Esophagus muscularis mucosa (tissue), 4 donors: ENCODE measurements at places on chromosomes 4 and X.

GRCh38 chrX:131745942-131746489 is 202.1 kb downstream of the OR13H1 start:
- no peak for DNase-seq

DNA sequence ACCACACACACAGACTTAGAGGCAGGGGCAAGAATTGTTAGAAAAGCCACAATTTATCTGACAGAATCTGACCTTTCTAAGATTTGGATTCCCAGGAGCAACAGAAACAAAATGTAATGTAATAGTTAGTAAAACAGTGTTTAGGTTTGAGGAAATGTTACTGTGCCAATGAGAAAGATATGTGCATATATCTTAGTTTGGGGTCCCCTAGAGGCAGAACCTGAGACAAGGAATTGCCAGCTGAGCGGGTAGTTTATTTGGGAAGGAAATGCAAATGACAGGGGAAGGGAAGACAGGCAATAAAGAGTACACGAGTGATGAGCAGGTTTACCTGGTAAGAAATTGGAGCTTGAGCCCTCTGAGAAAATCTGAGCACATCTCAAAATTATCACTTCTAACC is 31.3 kb upstream of the DDX53 start:
- DNase-seq: no peak

GRCh38 chr4:40170588-40170987 is 26.2 kb upstream of the RHOH start:
- no peak for DNase-seq

DNA sequence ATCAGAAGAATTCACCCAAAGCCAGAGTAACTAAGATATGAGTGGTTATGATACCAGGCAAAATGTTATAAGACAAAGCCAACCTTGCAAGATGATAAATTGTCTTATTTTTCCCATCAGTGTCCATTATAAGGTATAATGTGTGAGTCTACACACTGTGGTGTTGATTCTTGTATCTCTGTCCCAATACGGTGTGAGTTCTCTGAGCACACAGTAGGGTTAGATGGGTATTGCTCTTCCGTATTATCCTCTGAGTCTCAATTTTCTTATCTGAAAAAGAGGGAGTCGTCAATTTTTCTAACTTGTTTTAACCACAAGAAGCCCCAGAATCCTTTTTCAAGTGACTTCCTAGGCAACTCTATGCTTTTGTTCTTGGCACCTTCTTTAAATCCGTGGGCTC is 69.9 kb downstream of the HMGB2 start:
- no peak for DNase-seq

- no peak for DNase-seq
Observed at GRCh38 chrX:42524379-42524778, 253.6 kb downstream of the PPP1R2C start.

DNA sequence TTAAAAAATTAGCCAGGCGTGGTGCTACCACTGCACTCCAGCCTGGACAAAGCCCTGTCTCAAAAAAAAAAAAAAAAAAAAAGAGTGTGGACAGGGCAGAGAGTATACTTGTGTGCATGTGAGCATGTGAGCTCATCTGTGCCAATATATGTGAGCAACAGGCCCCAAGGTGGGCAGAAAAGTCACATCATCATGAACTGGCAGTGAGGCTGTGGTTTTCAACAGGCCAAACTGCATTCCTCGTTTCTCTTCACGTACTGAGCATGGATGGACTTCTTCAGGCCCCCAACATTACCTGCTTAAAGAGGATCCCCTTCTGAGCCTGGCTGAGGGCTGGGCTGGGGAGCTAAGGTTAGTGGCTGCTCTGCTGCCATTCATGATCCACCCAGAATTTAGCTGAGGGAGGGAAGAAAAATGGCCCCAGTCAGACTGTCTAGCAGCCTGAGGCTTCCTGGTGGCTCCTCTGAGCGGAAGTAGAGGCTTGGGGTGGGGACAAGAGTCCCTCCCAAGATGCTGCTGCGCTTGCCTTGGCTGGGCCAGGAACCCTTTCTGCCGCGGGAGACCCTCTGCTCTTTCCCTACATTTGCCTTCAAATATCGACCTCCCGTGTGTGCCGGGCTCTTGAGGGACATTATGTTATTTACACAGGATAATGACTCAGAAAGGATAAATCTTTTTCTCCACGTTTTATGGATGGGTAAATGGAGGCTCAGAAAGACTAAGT is 55.0 kb downstream of the DIPK2B start:
- no peak for DNase-seq

GRCh38 chrX:42109428-42109827 is 186.1 kb upstream of the CASK start:
- DNase-seq: no peak

GRCh38 chr4:76897536-76898384 is at the start of gene SOWAHB:
SOWAHB (minus strand) TSS chr4:76898144; CDS start chr4:76897849, 295 bp downstream.
- DNase-seq: no peak

- no peak for DNase-seq
Observed at GRCh38 chrX:152861116-152861515, 30.3 kb downstream of the NSDHL start.

- no peak for DNase-seq
Observed at GRCh38 chr4:170248029-170248428, 158.3 kb upstream of the AADAT start.

- no peak for DNase-seq
Observed at GRCh38 chrX:34956916-34957315, 14.3 kb downstream of the FAM47B start.

GRCh38 chrX:136021160-136021559 is 35.9 kb downstream of the SLC9A6 start:
- no peak for DNase-seq

DNA sequence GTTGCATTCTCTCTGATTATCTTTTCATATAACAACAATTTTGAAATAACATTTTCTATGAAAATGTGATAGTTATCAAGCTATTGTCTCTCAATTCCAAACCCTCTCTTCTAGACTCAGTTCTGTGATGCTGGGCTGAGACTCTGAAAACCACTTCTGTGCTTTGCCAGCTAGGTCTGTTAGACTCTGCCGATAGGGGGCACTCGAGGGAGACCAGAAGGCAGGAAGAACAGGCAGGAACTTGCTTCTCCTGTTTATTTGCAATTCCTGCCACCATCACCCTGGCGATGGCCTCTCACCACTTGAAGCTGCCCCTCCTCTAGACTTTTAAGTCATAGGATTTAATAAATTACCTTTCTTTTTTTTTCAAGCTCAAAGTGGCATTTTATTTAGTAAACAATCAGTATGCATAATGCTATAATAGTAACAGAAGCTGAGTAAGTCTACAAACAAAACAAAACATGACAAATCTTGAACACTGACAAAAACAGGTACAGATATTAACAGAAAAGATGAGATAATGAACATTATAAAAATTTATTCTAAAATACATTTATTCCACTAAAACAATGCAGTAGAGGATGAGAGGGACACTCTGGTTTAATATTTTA is 49.7 kb downstream of the RASL11B start:
- no peak for DNase-seq

GRCh38 chrX:119429471-119429870 is 30.3 kb downstream of the SLC25A43 start:
- no peak for DNase-seq

GRCh38 chrX:17030092-17030491 is 83.6 kb downstream of the REPS2 start:
- DNase-seq: no peak

GRCh38 chr4:169253904-169254303 is 16.9 kb downstream of the SH3RF1 start:
- DNase-seq: no peak

- DNase-seq: no peak
Observed at GRCh38 chrX:109954333-109954732, 48.6 kb upstream of the TMEM164 start.

GRCh38 chr4:167100120-167100519 is 134.2 kb downstream of the SPOCK3 start:
- no peak for DNase-seq

GRCh38 chr4:89434364-89434988 is 126.9 kb upstream of the GPRIN3 start:
- no peak for DNase-seq

GRCh38 chr4:8283631-8284121 is 14.1 kb downstream of the HTRA3 start:
- DNase-seq: no peak

DNA sequence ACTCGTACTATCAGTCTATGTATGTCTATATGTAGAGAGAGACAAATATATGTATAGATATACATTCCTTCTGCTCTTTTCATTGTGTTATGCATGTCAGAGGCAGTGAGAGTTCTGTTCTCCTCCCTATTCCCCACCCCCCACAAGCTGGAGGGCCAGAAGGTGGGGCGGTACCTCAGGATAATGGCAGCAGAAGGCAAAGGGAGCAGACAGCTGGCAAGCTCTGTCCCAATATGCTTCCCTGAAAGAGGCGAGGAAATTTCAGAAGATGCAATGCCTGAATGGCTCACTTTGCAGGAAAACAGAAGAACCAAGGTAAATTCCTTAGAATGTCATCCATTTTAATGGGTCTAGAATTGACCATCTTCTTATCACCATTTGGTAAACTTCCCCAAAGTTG is 114.4 kb downstream of the NAA11 start:
- DNase-seq: no peak

- DNase-seq: no peak
Observed at GRCh38 chr4:169604131-169604900, 8.1 kb downstream of the NEK1 start.

- no peak for DNase-seq
Observed at GRCh38 chr4:81884986-81885385, 413.3 kb upstream of the RASGEF1B start.

DNA sequence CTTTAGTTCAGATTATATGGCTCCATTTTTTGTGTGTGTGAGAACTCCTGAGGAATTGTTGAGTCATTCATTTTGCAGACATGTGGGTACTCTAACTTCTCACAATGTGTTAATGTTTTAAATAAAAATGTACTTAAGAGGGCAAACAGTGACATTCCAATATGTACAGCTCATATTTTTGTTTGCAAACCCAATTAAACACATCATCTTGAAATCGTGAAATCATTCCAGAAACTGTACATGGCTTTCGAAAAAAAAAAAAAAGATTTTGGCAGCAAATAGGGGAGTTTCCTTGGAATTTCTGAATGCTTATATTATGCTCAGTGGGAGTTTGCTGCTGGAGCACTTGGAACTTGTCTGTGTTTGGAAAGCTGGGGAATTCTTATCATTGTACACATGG is 85.0 kb downstream of the HPGD start:
- no peak for DNase-seq

- no peak for DNase-seq
Observed at GRCh38 chr4:135934026-135934425, 1598.3 kb downstream of the PCDH18 start.

- DNase-seq: no peak
Observed at GRCh38 chr4:26916195-26916594, 55.6 kb downstream of the STIM2 start.

GRCh38 chrX:101685923-101686322 is 26.3 kb upstream of the ARMCX2 start:
- DNase-seq: no peak

GRCh38 chr4:154744341-154744926 is 634 bp downstream of the LRAT start:
- DNase-seq: no peak

GRCh38 chr4:153530284-153530999 is 64.3 kb downstream of the TMEM131L start:
- DNase-seq: peak; percentile 86

DNA sequence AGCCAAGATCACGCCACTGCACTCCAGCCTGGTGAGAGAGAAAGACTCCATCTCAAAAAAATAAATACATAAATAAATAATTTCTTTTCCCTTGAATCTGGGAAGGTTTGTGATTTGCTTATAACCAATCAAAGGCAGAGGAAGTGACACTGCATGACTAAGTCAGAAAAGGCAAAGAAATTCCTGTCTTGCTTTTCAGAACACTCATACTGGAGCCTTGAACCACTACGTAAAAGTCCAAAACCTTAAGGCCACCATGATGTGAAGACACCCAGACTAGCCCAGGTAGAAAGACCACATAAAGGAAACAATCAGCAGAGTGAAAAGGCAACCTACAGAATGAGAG is 36.6 kb downstream of the TMEM156 start:
- no peak for DNase-seq

GRCh38 chr4:180150818-180151217 is 2092.4 kb upstream of the TENM3 start:
- no peak for DNase-seq

DNA sequence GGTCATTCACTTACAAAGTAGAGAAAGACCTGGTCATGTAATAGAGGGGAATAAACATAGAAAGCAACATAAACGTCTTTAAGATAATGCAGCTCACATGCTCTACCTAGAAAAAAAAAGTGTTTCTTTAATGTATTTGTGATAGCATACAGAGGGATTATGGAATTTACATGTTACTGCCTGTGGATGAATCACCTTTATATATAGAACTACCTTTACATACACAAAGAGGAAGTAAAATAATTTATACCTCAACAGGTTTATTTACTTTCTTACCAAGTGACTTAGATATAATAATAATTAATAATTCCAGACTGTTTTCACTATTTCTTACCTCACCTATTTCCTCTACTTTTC is 81.5 kb downstream of the PPP3CA start:
- DNase-seq: no peak

DNA sequence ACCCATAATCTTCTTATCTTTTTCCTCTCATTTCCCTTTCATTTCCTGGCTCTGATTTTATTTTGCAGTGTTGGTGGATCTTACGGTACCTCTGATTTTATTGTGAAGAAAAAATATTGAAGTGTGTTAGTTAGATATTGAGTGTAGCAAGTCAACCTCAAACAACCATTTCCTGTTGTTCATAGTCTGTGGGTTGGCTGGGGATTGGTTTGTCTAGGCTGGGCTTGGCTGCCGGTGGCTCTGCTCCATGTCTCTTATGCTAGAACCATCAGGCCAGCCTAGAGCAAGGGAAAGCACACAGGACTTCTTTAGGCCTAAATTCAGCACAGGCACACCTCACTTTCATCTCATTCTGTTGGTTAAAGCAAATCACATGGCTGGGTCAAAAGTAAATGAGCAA is 383.1 kb upstream of the LCORL start:
- no peak for DNase-seq

DNA sequence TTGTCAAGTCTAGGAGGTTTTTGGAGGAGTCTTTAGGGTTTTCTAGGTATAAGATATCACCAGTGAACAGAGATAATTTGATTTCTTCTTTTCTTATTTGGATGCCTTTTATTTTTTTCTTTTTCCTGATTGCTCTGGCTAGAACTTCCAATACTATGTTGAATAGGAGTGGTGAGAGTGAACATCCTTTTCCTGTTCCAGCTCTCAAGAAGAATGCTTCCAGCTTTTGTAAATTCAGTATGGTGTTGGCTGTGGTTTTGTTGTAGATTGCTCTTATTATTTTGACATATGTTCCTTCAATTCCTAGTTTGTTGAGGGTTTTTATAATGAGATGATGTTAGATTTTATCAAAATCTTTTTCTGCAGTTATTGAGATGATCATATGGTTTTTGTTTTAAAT is 165.6 kb upstream of the WDFY3 start:
- DNase-seq: no peak

DNA sequence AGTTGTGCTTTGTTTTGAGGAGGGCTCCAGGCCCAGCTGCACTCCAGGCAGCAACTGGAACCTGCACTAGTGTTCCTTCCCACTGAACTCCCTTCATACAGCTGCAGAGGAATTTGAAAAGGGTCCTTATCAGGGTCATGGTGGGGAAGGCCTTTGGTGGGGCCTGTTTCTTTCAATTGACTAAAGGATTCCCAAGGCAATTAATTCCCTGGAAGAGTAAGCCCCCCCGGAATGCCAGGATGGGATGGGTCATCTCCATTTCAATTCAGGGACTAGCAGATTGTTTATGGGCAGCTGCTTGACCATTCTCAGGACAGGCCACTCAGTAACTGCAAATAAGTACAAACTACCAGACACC is 45.3 kb downstream of the TSC22D3 start:
- no peak for DNase-seq

GRCh38 chr4:169189372-169189771 is 81.4 kb downstream of the SH3RF1 start:
- DNase-seq: no peak
